ENCODE measurements at places on chromosomes 16 and 17.

DNA sequence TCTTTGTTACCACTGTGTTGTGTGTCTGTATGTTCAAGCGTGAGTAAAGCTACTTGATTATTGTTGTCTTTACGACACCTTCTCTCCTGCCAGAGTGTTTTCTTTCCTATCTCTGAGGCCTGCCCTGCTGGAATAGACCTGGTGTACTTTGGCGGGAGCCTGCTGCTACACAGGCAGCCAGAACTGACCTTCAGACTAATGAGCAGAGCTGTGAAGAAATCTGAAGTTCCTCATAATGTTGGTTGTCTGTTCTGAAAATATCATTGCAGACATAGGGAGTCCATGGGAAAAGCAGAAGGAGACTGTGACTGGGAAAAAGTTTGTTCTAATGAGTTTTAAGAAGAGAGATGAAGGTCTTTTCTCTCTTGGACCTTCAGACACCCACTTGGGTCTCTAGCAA lies 9.8 kb downstream of the RHOT1 start:
- DNase-seq = no peak

- DNase-seq = no peak
Observed at GRCh38 chr17:79834565-79835469, 4.4 kb downstream of the CBX4 start.

DNA sequence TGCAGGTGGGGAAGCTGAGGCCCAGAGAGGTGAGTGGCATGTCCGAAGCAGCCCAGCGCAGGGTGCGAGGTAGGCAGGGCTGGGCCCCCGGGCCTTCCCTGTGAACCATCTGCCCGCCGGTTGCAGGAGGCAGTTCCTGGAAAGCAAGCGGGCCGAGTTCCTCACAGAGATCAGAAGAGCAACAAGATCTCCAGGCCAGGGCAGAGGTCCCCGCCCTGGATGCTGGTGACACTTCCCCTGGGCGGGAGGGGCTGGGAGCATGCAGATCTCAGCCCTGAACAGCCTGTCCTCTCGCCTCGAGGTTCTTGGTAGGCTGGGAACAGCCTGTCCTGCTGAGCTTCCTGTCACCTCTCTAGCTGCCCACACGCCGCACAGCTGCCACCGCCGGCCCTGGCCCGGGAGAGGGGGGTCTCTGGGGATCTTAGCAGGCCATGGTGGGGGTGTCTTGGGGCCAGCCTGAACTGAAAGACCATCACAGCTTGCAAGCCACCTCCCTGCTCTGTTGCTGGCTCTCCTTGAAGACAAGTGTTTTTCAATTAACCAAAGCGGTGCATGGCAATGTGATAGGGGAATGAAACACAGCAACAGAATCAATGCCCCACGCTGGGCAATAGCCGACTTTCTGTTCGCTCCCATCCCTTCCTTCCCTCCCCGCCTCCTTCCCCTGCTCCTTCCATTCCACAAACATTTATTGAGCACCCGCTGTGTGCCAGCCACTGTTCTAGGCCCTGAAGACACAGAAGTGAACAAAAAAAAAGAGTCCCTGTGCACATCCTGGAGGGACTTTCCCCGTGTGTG lies 31.7 kb downstream of the SOCS1 start:
- DNase-seq = no peak

- no peak for DNase-seq
Observed at GRCh38 chr17:50203604-50204345, 2.3 kb upstream of the COL1A1 start.

Data from NCI-H2227 treated with DMSO at 0.1 percent for 48 hours (cell line).